ENCODE measurements at places on chromosomes 5 and 9. TPM values are rescaled to one million over a fixed set of nuclear protein-coding genes. Genes with fewer than 3 reads are reported as not detected.

The SPINK13 gene
- total RNA-seq, result not detected

The RNF208 gene
- 4.1 TPM for total RNA-seq

DNA sequence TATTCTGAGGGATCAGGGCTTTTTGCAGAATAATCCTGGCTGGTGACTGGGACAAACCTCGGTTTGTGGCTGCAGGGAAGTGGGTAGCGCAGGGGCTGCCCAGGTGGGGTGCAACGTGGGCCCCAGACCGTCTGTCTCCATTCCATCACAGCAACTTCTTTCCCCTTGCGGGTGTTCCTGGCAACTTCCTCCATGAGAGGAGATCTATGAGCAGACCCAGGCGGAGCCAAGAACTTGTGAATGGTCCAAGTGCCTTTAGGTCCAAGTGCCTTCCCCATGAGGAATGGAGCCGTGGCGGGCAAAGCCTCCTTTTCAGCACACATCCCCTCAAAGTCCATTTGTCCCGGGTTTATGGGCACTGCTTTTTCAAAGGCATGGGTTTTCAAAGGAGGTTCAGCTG, 136.5 kb downstream of the PHF2 start:
- H3K4me1 ChIP-seq, result no peaks in the 10 kb centered on the region
- no peaks in the 10 kb centered on the region for H3K36me3 ChIP-seq
- no peaks in the 10 kb centered on the region for H3K27me3 ChIP-seq
- DNase-seq, result no peak

The FRMPD1 gene
- total RNA-seq, result 48.0 TPM

DNA sequence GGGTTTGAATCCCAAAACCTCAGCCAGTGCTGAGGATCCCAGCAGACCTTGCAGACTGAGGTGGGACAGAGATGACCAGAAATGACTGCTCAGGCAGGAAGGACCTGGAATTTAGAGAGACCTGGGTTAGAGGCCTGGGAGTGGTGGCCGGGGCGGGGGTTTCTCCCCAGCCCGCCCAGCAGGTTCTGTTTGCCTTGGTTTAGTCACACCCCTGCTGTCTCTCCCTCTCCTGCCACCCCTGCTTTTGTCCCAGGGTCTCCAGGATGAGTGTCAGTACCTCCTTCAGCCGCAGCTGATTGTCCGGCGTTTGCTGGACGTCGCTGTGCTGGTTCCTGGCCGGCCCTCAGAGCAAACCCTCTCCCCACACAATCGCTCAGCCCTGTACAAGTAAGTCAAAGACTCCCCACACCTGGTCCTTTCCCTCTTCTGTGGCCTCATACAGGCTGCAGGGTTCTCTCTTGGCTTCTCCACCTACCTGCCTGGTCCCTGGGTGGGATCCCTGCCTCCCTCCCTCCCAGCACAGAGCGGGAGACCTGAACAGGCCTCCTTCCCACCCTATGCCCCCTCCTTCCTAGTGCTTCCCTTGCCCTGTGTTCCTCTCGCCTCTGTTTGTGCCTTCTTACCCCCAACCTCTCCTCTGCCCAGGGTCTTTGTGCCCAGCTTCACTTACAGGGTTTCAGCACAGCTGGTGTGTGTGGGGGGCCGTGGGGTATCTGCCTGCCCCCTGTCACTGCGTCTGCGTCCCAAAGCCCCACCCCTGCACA, 12.0 kb downstream of the TMEM8B start:
- H3K27me3 ChIP-seq, result no peaks in the 10 kb centered on the region
- H3K36me3 ChIP-seq, result no peaks in the 10 kb centered on the region
- no peak overlapping the region for H3K27ac ChIP-seq
- no peak for DNase-seq
- no peak overlapping the region for H3K4me3 ChIP-seq
- H3K4me1 ChIP-seq, result peaks cover 18% of the 10 kb centered on the region

- H3K4me3 ChIP-seq, result no peak overlapping the region
- H3K27me3 ChIP-seq, result no peaks in the 10 kb centered on the region
- H3K36me3 ChIP-seq, result no peaks in the 10 kb centered on the region
- DNase-seq, result no peak
Measured at GRCh38 chr9:13450723-13451122, 171.2 kb upstream of the MPDZ start.

The PSD2 gene
- total RNA-seq, result 1.9 TPM

DNA sequence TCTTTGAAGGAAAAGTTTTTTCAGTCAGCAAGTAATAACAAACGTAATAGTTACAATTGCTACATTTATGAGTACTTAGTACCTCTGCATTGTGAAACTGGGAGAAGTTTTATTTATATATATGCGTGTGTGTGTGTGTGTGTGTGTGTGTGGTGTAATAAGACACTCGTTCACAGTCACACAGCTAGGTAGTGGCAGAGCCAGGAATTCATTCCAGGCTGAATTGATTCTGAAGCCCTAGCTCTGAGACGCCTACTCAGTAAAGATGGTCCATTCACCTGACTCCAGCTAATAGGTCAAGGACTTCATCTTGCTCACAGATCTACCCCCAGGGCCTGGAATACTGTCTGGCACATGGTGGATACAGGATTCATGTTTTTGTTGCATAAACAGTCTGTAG, 13.6 kb upstream of the CAST start:
- DNase-seq, result no peak
- no peaks in the 10 kb centered on the region for H3K36me3 ChIP-seq
- H3K4me1 ChIP-seq, result no peaks in the 10 kb centered on the region
- H3K4me3 ChIP-seq, result no peak overlapping the region

The CCL27 gene
- total RNA-seq, result not detected

GRCh38 chr9:83473488-83473971, 64.7 kb downstream of the FRMD3 start:
- H3K27ac ChIP-seq, result no peak overlapping the region
- no peaks in the 10 kb centered on the region for H3K27me3 ChIP-seq
- no peak for DNase-seq
- no peaks in the 10 kb centered on the region for H3K4me1 ChIP-seq
- H3K36me3 ChIP-seq, result no peaks in the 10 kb centered on the region

- no peaks in the 10 kb centered on the region for H3K27me3 ChIP-seq
- no peak for DNase-seq
- no peak overlapping the region for H3K4me3 ChIP-seq
Measured at GRCh38 chr9:124741662-124742061, 29.4 kb downstream of the NR6A1 start.

Measured in testis (tissue), 5 donors.